Prostate gland (tissue), 2 donors: ENCODE measurements at places on chromosomes 5 and 9.

DNA sequence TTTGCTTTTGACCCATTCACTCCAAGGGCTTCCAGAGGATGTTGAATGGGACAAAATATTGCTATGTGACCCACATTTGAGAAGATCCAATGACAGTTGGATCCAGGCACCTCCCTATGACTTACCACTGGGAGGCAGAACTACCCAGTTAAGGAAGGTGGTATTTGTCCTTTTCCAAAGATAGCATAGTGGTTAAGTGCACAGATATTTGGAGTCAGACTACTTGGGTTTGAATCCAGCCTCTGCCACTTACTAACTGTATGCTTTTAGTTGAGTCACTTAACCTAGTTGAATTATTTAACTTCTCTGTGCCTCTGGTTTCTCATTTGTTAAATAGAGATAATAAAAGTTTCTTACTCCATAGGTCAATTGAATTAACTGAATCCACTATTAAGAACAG lies 74.5 kb upstream of the PALM2AKAP2 start:
- no peak for DNase-seq

DNA sequence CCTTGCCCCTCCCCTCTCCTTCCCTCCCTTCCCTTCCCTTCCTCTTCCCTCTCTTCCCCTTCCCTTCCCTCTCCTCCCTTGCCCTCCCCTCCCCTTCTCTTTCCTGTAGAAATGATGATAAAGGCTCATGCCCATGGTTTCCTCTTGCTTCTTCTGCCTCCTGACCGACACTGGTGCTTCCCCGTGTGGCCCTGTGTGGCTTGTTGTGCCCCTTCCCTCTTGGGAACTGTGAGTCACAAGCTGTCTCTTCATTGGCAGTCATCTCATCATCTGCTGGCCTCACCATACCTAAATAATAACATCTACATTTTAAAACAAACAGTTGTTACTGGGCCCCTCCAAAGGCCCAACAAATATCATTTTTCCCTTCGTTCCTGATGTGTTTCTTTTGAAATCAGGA lies 11.7 kb upstream of the CARNMT1 start:
- DNase-seq, result no peak

DNA sequence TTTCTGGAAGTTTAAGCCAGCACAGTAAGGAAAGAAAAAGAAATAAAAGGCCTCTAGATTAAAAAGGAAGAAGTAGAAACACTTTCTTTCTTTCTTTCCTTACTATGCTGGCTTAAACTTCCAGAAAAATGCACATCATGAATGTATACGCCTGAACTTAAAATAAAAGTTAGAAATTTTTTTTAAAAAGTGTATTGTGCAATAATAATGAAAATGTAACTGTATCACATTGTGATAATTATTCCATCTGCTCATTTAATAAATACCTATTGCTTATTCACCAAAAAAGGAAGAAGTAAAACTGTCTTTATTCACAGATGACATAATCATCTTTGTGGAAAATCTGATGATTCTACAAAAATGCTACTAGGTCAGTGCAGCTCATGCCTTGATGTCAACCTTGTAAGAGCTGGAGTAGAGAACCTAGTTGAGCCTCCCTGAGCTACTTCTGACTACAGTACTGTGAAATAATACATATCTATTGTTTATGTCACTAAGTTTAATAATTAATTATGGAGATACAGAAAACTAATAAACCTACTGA lies 49.4 kb downstream of the MCTP1 start:
- DNase-seq, result no peak

- DNase-seq, result no peak
Observed at GRCh38 chr9:4442806-4443205, 47.5 kb upstream of the SLC1A1 start.

- no peak for DNase-seq
Observed at GRCh38 chr9:76558465-76558864, 99.5 kb downstream of the GCNT1 start.

DNA sequence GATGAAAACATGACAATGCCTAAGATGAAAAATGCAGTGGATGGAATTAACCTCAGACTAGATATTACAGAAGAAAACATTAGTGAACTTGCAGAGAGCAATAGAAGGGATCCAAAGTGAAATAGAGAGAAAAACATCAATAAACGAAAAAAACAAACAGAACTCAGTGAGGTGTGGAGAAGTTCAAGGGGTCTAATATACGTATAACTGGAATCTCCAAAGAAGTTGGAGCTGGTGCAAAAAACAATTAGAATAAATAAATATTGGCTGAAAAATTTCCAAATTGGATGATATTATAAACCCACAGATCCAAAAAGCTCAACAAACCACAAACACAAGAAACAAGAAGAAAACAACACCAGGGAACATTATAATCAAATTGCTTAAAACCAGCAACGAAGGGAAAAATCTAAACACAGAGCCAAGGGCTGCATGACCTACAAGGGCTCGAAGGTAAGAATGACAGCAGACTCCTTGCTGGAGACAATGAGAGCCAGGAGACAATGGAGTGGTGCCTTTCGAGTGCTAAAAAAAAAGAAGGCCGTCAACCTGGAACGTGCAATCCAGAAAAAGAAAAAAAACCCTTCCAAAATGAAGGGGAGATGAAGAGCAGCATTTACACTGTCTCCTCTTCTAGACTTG lies 11.8 kb downstream of the FAM163B start:
- no peak for DNase-seq

DNA sequence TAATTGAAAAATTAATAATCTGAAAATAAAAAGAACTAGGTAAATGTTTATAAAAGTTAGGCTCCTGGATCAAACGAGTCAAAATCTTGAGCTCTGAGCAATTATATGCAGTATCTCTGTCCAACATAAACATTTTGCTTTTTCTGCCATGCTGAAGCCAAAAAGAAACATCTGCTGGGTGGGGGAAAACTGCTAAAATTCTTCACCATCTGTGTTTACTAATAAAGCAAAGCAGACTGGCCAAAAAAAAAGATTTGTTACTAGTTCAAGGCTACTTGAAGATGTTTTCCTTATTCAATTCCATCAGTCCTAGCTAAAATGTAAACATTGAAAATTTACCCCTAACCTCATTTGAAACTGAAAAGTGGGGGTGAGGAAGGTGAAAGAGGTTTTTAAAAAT lies 29.7 kb downstream of the GTF3C4 start:
- no peak for DNase-seq

GRCh38 chr9:81193362-81194339 lies 495.7 kb downstream of the TLE1 start:
- DNase-seq, result no peak

DNA sequence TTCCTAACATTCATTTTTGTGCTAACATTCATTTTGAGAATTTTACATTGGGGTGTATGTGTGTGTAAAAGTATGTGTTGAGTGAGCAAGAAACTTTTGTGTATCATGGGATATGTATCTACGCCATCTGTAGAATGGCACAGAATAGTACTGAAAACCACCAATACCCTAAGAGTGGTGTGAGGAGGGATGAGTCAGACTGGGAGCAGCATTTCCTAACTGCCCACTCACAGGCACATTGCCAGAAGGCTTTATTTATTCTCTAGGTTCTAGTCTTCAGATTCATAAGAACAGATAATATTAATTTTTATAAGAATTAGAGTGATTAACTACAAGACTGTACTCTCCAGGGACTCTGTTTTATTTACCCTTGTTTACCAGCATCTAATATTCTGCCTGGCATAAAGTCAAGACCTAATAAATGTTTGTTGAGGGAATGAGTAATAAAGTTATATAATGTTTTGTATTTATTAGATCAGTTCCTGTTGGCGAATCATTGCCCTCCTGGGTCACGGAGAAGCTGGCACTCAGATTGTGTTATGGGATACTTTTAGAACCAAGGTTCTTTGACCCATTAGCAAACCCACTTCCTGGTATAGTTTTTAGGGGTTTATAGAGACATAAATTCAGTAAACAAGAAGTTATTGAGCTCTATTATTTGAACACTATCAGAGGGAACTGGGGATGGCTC lies 159.1 kb upstream of the PPP2R2B start:
- no peak for DNase-seq

DNA sequence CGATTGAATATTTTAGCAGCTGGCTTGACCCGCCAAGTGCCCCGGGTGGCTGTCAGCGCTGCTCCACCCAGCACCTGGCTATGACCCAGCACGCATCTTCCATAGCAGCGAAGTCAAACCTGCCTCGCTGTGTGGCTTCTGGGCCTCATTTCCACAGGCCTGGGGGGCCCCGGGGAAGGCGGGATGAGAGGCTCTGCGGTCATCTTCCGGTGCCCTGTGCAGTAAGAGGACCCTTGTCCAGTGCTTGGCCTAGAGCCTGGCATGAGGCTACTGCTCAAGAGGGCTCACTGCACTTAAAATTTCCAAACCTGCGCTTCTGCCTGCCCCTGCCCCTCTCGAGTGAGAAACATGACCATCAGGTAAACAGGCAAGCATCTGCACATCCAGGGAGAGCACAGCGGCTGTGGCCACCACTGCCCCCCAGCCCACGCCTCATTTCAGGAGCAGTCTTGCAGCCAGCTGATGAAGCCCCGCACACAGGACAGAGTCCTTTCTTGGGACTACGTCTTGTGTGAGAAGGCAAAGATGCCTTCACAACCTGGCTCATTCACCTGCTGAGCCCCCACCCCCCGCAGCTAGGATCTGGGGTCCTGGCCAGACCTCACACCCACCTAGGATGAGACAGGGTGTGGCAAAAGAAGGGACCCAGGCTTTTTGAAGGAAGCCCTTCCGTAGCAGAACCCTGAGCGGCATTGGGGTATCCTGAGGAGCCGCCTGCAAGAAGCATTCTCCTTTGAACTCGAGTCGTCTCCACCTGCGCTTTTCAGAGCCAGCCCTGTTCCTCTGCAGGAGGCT lies 69.5 kb upstream of the UNC5A start:
- DNase-seq, result no peak

GRCh38 chr5:123289210-123289609 lies 134.0 kb downstream of the CEP120 start:
- DNase-seq, result no peak

- DNase-seq, result no peak
Observed at GRCh38 chr5:68542207-68542606, 326.7 kb downstream of the PIK3R1 start.

DNA sequence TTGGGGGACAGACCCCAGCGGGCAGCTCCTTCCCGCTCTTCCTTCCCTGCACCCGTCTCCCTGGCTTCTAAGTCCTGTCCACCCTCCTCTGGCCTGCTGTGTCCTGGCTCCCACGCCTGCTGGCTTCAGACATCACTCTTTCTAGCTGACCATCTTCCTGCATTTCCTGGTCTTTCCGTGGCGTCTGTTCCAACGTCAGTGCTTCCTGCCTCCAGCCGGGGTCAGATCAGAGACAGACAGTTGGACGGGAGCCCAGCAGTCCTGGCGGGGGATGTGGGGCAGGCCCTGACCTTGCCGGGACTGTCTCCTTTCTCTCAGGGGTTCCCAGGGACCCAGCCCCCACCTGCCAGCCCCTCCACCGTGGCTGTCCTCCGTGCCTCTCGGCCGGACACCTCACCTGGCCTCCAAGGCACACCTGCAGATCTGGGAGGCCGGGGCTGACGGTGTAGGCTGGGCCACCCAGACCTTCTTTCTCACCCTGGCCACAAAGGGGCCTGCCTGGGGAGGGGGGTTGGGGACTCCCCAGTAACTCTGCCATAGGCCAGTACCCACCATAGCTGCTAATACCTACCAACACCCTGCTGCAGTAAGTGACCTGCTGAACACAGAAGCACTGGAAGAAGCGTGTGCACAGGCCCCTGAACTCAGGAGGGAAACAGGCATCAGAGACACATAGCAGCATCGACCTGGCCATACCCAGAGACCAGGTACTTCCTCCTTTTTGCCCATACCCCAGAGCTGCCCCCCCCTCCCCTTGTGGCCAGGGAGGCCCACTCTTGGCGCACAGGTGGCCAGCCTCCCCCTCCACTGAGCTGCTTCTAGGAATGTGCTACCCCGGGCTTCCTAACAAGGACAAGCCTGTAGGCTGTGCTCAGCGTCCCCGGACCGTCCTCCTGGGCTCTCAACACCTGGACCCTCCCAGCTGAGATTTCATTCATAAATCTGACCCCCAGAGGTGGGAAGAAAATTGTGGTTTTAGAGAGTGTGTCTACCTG lies 5.1 kb downstream of the NRARP start:
- no peak for DNase-seq
